ENCODE measurements at places on chromosomes 1 and 21.
A peak's percentile ranks its signal among the peaks of the same experiment; 100 is the strongest.

GRCh38 chr1:43509007-43509739 is 21.5 kb upstream of the PTPRF start:
- DNase-seq: no peak

DNA sequence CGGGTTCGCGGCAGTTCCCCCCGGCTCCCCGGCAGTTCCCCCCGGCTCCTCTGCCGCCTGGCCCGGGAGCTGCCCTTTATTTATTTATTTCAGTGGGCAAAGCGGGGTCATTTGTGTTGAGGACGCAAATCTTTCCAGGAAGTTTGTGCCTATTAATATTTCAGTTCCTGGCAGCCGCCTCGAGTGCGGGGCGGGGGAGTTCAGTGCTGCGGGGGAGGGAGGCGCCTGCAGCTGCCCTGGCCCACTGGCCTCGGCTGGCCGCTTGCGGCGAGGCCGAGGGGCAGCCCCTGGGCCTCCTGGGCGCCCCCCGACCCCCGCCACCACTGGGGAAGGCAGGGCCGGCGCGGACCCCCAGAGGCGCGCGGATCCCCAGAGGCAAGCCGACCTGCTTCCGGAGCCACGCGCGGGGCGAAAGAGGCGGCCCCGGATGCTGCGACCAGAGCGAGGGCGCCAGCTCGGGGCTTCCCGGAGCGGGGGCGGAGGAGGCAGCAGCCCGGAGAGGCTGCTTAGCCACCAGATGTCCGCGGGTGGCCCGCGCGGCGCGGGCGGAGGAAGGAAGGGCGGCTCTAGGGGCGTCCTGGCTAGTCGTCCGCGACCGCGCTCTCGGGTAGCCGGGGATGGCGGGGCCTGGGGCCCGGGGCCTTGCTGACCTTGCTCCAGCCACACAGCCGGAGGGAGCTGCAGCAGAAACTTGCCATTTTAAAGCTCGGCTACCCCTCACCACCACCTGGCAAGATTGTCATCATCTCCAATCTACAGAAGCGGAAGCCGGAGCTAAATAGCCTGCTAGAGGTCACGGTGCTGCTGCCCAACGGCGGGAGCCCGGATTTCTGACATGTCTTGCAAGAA is 48.0 kb downstream of the H3-3A start:
- peak; percentile 82 for DNase-seq

DNA sequence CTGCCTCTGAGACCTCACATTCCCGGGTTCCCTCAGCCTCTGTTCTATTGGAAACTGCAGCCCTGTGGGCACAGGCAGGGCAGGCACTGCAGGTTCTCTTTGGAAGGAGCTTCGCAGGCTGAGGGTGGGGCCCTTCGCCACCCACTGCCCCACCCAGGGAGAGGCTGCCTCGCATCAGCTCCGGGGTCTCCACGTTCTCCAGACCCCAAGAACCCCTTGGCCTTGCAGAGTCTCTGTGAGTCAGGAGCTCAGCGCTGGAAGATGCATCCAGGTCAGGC is 8.6 kb upstream of the C1orf159 start:
- DNase-seq: no peak

- no peak for DNase-seq
Observed at GRCh38 chr21:44499631-44500030, 40.4 kb downstream of the KRTAP10-1 start.

GRCh38 chr1:110554871-110555801 is 36.2 kb upstream of the KCNA10 start:
- DNase-seq: no peak

- DNase-seq: no peak
Observed at GRCh38 chr21:38136201-38136600, 120.6 kb upstream of the KCNJ15 start.

DNA sequence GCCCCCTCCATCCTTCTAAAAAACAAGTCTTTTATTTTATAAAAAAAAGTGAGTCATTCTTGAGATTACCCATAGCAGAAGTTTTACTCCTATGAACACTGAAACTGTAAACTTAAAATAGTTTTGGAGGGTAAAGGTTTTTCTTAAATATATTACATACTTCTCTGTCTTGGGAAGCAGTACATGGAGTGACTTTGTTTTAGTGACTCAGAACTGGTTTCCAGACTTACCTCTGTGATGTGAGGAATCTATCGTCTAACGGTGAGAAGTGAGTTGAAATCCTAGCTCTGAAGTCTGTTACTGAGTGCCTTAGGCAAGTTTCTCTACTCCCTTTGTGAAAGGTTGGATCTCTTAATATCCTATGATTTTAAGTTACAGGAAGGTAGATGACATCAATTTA is 176.3 kb upstream of the POU3F1 start:
- no peak for DNase-seq

DNA sequence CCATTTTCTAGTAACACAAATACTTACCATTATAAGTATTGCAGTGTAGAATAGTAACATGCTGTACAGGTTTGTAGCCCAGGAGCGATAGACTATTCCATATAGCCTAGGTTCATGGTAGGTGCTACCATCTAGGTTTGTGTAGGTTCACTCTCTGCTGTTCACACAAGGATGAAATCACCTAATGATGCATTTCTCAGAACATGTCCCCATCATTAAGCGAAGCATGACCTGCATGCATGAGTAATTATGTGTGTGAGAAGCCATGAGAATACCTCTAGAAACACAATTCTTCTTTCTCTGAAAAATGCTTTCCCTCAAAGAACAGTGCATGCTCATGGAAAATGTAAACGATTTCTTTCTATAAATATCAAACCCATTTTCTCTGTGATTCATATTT is 69.3 kb downstream of the NR5A2 start:
- DNase-seq: no peak

- DNase-seq: no peak
Observed at GRCh38 chr1:212247179-212247721, 38.0 kb upstream of the PPP2R5A start.

DNA sequence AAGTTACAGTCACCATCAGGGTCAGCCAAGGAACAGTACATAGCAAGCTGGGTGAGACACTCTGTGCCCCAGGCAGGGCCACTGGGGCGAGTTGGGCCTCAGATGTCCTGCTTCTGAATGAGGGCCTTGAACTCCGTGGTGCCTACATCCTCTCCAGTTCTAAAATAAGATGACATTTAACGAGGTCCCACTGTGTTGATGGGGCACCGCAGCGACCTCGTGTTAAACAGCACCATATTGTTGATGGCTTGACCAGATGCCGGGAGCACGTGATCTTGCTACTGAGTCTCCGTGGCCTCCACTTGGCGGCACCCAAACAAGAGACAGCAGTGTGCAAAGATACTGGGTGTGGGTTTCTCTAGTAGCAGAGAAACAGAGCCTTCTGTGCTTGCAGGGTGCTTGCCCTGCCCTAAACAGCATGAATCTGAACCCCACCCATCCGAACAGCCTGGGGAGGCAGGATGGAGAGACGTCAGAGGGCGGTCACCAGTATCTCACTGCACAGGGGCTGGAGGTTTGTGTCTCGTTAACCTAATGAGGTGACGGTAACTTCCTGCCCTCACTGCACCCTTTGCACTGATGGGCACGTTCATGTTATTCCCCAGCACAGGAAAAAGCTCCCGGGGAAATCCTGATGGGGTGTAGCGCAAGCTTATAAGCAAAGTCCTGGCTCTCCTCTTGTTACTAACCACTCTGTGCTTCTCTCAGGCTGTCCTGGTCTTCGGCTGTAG is 324.4 kb downstream of the AJAP1 start:
- no peak for DNase-seq

DNA sequence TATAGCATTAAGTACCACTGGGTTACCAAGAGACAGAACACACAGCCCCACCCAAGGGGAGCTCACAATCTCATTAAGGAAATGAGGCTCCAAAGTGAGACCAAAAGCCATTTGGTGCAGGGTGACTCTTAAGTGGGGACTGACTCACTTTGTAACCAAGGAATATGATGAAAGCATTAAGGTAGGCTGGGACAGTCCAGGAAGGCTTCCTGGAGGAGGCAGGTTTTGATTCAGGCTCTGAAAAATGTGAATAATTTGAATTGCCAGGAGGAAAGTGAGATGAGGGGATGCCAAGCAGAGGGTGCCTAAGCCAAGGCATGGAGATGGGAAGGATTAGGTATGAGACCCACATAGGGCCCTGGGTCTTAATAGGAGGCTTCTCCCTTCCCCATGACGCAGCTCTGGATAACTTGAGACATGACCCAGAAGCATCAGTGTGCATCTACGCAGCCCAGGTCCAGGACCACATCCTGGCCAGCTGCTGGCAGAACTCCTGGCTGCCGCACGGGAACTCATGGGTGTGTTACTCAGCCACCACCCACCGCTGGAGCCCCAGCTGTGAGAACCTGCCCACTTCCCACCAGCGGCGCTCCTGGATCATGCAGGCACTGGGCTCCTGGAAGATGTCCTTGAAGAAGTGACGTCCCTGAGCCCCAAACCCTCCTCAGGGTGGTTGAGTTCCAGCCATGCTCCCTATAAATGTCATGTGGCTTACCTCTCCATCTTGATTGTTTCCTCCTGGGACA is 5.9 kb upstream of the TTC4 start:
- no peak for DNase-seq

GRCh38 chr1:40316595-40317393 is at the start of gene COL9A2:
COL9A2 (minus strand) TSS chr1:40317286; CDS start chr1:40317197, 89 bp downstream.
- DNase-seq: peak; percentile 83

DNA sequence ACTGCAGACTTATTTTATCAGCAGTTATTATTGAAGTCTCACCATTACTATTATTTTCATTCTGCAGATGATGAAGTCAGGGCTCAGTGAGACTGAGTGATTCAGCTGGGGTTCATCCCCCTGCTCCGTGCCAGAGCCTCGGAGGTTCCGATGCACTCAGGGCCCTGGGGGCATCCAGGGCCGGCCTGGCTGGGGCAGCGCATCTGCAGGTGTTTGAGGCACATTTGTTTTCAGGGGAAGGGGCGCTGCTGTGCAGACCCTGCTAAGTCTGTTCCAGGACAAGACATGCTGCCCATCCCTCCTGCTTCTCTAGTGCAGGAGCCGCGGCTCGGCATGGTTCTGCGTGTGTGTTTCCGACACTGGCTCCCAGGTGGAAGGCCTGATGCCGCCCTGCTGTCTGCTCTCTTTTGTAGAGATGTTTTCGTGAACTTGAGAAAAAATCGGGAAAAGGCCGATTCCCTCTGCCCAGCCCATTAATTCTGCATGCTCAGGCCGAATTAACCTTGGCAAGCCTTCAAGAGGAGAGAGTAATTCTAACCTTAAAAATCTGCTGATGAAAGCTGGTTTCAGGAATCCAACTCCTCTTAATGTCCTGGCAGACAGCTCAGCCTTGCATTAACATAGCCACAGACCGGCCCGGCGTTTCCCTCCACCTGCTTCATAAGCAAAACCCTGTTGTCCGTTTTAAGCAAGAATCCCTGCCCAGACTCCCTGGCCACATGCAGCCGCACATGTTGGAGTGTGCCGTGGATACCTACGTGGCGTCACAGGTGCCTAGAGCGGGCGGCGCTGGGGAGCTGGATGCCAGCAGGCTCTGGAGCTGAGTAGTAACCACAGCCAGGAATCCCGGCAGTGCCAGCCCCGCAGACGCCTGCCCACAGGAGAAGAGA is 316.0 kb upstream of the VAMP3 start:
- no peak for DNase-seq

GRCh38 chr21:29166323-29166722 is 35.9 kb downstream of the MAP3K7CL start:
- DNase-seq: no peak

DNA sequence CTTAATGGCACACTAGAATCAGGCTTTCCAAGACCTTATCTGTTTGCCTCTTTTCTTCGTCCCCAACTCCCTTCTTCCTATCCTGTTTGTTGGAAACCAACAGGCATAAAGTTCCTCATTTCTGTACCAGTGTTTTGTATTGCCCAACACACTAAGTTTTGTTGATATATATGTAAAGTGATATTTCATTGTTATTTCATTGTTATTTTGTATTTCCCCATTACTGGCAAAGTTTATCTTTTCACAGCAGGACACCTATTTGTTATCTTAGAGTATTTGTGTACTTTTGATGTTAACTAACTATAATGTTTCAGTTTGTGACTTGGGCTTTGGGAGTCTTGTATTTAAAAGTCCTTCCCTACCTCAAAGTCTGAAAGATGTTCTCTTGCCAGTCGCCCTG is 27.1 kb downstream of the FAM20B start:
- no peak for DNase-seq

DNA sequence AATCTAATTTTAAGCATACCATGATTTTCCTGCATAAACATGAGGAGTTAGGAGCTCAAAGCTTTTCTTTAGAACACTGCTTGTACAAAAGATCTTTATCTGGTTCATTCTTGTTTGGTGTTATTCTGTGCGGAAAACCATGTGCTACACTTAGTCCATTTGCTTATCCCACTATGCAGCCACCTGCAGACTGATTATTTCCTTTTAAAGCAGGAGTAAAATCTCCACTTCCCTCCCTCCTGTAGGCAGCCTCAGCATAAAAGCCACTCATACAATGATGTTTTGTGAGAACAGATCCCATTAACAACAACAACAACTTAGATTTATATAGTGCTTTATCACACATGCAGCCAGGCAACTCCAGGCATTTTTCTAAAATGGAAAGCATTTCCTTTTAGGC is 355.3 kb upstream of the NEGR1 start:
- no peak for DNase-seq

DNA sequence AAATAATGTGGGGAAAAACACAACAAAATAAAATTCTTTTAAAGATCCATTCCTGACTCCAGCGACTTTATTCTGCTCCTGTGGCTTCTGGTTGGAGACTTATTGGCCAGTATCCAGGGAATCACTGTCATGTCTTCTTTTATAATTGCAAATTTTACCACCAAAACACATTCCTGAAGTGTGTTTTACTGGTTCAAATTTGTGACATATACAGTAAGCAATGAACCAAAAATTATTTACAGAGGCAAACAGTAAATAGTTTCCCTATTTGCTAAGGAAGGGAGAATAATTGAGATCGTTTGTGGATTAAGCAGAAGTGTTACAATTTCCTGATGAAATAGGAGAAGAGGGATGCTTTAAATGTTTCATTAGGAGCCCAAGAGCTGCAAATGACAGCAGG is 118.7 kb downstream of the ZNF281 start:
- no peak for DNase-seq

DNA sequence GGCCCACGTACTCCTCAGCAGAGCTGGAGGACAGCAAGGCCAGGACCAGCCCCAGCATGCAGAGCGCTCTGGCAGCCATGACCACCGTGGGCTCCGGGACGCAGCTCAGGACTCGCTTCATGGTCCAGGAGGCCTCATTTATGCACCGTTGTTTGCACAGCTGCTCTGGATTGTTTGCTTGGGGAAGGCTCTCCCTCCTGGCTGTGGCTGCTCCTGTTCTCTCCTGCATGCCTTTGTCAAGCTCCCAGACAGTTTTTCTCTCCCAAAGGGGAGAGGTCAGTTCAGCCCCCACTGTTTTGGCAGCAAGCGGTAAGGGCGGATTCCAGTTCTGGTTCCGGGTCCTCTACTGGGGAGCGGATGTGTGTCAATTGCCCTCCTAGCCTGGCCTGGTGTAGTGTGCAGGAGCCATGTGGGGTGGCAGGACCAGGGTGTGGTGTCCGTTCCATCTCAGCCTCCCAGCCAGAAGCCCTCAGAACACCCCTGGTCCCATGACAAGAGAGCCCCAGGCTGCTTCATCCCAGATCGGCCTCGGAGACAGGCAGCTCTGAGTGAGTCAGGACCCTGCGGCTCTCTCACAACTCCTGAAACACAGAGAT is at the start of gene TFF3:
TFF3 (minus strand) TSS at position 114 of the 596 bp plus-strand sequence; CDS start at position 79, 35 bp downstream.
- DNase-seq: peak; percentile 67

Data from HuH-7 (cell line).